ENCODE measurements at places on chromosomes 3 and 15. TPM values are rescaled to one million over a fixed set of nuclear protein-coding genes. Genes with fewer than 3 reads are reported as not detected.

The MESP2 gene
- total RNA-seq = not detected

The C3orf22 gene
- total RNA-seq = not detected

The ELP6 gene
- 22.1 TPM for total RNA-seq

The POC1A gene
- total RNA-seq = 0.74 TPM

The IL12A gene
- 6.6 TPM for total RNA-seq

The SPINT1 gene
- total RNA-seq = 80.3 TPM

The GABRR3 gene
- not detected for total RNA-seq

The SNRPN gene
- 79.6 TPM for total RNA-seq

The CACNA1D gene
- total RNA-seq = 0.74 TPM
